ENCODE measurements at places on chromosomes 5 and 9.

DNA sequence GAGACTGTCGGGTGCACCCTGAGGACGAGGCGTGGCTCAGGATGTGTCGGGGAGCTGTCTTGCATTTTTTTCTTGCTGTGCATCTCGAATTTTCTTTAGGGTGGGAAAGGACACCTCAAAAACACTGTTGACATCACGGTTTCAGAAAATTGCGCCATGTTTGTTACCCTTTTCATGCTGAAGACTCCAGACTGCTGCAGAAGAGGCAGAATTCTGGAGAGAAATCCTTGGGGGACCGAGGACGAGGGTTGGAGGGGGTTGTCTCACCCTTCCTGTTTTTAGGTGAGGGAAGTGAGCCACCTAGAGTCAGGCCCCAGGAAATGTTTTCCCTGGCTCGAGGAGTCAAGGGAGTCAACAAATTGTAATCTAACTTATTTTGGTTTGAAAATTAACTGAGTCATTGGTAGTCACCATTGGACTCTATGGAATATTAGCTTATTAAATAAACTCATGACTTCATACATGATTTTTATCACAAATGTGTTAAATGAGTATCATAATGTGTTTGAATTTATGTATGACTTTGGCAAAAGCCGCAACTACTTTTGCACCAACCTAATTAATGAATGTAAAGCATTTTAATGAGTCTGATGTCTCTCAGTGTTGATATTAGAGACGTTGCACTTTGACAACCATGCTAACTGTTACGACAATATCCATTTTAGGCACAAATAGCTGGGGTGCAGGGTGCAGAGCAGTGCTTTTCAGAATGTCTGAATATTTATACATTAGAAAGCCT is 724 bp upstream of the LYSMD3 start:
- DNase-seq: peak; percentile 73

- DNase-seq: peak; percentile 87
These were observed 52.3 kb downstream of the PSD2 start for GRCh38 chr5:139847790-139848507.

- no peak for DNase-seq
These were observed 1098.7 kb upstream of the NUDT12 start for GRCh38 chr5:104661256-104661655.

GRCh38 chr9:85510830-85511504 is 230.8 kb downstream of the AGTPBP1 start:
- no peak for DNase-seq

DNA sequence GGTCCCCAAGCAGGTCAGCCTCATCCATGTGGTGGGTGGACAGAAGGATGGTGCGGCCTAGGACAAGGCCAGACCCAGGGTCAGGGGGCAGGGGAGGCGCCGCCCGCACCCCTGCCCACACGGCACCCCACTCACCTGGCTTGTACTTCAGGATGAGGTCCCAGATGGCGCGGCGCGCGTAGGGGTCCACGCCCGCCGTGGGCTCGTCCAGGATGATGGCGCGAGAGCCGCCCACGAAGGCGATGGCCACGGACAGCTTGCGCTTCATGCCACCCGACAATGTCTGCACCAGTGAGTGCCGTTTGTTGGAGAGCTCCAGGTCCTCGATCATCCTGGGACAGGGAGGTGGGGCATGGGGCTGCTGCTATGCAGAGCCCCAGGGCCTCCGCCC is 12.5 kb downstream of the ABCA2 start:
- DNase-seq: no peak

GRCh38 chr5:72107131-72107900 is at the start of gene MAP1B:
MAP1B (plus strand) TSS chr5:72107475; CDS start chr5:72107532, 57 bp downstream.
- peak; percentile 49 for DNase-seq

- no peak for DNase-seq
These were observed 2.3 kb downstream of the KCNMB1 start for GRCh38 chr5:170386743-170387395.

- no peak for DNase-seq
These were observed 452.9 kb upstream of the DMAC1 start for GRCh38 chr9:8252445-8252844.

- DNase-seq: no peak
These were observed 23.3 kb upstream of the CPLANE1 start for GRCh38 chr5:37272511-37272910.

DNA sequence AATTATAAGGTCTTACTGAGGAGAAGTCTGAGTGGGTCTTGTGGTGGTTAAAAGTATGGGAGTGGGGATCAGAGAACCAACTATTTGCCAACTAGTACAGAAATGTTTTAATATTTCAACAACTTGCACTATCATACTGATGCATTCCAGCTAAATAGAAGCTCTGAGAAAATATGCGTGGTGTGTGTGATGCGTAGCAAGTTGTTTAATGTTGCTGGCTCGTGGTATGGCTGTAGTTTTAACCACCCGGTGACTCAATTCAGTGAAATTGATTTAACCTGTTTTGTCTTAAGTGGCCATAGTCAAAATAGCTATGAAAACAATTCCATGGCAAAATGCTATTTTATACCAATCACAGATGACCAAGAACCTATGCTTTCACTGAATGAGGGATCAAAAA is 176.5 kb upstream of the SLC24A2 start:
- DNase-seq: no peak

GRCh38 chr9:38020151-38021076 is 48.6 kb downstream of the SHB start:
- DNase-seq: no peak

- DNase-seq: peak; percentile 42
These were observed 12.0 kb downstream of the UIMC1 start for GRCh38 chr5:176994460-176995121.

DNA sequence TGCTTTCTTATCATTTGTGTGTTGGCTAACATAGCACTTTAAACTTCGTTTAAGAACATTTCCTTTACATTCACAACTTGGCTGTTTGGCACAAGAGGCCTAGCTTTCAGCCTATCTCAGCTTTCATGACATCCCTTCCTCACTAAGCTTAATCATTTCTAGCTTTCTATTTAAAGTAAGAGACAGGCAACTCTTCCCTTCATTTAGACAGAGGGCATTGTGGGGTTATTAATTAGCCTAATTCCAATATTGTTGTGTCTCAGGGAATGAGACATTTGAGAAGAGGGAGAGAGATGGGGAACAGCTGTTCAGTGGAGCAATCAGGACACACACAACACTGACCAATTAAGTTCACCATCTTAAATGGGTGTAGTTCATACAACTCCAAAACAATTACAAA is 51.0 kb upstream of the OR2K2 start:
- DNase-seq: no peak

DNA sequence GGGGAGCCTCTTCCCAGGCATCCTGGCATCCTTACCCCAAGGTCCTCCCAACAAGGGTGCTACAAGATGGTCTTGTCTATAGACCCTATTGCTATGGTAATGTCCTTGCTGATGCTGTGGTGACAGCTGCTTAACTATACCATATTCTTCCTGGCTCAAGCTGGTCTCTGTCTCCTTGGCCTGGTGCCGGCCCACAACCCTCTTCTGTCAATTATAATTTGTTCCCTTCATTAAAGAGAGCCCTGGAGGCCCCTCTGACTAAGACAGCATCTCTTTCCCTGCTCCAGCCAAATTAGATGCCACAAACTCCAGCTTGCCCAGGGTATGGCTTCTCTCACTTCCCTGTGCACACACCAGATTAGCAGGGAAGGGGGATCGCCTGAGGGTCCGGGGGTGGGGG is 86.7 kb downstream of the PSD2 start:
- DNase-seq: no peak

GRCh38 chr5:72515211-72515610 is 8.0 kb upstream of the ZNF366 start:
- no peak for DNase-seq

- no peak for DNase-seq
These were observed 56.5 kb upstream of the TESK1 start for GRCh38 chr9:35548571-35548970.

- DNase-seq: no peak
These were observed 316.0 kb upstream of the DMAC1 start for GRCh38 chr9:8115570-8115969.

DNA sequence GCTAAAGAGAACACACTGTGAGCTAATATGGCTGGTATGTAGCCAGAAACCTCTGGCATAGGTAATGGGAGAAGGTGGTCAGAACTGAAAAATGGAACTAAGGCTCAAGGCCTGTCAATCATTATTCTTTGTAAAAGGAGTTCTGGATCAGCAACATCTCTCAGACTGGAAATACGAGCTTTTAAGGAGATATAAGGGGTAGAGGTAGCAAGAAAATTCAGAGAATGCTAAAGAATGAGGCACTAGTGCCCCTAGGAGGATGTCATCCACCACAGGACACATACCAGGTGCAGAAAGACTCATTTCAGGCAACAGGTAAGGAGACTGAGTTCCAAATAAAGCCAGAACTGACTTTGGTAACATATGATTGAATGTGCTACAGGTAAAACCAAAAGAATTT is 18.9 kb upstream of the MOCS2 start:
- DNase-seq: no peak

GRCh38 chr5:148205044-148205806 is 2.4 kb downstream of the SPINK6 start:
- DNase-seq: no peak

DNA sequence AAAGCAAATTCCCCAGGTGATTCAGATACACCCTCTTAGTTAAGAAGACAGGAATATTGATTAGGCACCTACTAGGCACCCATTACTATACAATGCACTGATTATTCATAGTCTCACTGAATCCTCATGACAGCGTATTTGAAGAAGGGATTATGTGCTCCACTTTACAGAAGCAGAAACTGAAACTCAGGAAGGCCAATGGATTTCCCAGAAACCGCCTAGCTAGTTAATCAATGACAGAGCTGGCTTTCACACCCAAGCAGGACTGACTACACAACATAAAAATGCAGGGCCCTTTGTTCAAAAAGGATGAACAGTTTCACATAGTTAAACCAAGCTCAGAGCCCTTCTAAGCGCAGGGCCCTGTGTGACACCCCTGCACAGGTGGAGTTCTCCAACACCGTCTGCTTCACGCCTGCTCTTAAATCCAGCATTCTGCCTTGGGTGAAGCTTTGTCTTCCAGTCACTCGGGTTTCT is 117.3 kb downstream of the TTLL11 start:
- no peak for DNase-seq

DNA sequence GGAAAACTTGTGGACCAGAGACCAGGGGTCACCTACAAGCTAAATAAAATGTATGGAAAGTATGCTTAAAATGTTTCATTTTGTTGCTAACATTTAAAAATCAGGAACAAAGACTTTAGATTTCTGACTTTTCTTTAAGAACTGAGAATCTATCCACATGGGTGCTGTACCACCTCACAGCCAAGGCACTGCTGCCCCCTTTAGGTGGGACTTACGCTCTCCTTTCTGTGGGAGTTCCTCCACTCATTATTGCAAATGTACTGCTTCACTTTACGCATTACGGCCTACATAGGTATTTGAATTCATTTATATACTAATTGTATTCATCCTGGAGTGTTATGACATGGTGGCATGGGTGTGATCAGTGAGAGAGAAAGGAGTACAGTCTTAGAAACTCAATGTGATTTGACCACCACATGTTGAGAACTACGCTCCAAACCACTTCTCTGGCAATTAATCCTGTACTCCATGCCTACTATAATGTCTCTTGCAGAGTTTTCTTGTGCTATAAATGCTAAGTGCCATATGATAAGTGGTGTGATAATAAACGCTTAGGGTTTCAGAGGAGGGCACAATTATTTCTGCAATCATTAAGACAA is 24.7 kb upstream of the CETN3 start:
- DNase-seq: peak; percentile 23

DNA sequence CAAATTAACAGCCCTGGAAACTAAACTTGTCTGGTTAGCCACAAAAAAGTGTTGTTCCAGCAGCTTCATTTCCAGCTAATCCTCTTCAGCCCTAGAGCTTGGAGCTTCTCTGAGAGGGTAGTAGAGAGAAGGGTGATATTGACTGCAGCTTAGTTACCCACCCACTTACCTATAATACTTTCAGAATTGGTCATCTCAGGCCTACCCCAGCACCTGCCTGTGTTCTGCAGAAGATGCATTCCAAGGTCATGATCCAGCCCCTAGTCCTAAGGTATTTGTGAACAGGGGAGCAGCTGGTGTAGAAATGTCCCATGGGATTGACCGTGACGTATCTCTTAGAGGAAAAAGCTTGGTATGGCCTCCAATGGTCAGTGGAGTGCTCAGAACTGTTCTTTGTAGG is 289.0 kb downstream of the NR3C1 start:
- DNase-seq: no peak

- DNase-seq: no peak
These were observed 109.1 kb downstream of the SUSD1 start for GRCh38 chr9:112065806-112066606.

- DNase-seq: no peak
These were observed 101.2 kb downstream of the ZCCHC7 start for GRCh38 chr9:37221489-37222106.

DNA sequence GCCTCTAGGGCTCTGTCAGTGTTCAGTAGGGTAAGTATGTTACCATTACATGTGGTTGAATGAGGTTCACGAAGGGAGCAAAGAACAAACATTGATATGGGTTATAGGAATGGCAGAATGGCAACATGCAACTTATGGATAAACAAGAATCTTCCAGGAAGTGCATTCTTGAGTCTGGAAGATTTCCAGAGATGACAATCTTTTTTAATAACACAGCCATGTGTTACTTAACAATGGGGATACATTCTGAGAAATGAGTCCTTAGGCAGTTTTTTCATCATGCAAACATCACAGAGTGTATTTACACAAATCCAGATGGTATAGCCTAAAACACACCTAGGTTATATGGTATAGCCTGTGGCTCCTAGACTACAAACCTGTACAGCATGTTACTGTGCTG is 9.1 kb upstream of the SLC28A3 start:
- DNase-seq: no peak

GRCh38 chr5:151451626-151452520 is 4.5 kb downstream of the SLC36A1 start:
- DNase-seq: peak; percentile 70

GRCh38 chr9:87713278-87713987 is 12.5 kb upstream of the CTSL start:
- DNase-seq: no peak

DNA sequence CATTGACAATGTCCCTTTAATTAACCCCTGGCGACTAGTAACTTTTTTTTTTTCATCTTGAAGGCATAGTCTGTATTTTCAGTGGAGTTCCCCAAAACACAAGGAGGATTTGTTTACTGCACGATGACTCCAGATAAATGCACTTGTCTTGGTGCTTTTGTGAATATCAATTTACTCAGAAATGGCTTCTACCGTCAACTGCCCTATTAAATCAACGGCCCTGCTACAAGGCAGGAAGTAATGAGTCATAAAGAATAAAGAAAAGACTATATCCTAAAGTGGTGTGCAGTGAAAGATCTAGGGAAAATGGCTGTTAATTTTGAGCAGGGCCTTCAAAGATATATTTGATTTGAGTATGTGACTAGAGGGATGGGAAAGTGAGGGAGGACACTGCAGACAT is 388.3 kb upstream of the CHD1 start:
- no peak for DNase-seq

GRCh38 chr9:93953496-93954433 is 1.4 kb downstream of the BARX1 start:
- peak; percentile 43 for DNase-seq

- DNase-seq: no peak
These were observed 6.7 kb downstream of the KCNIP1 start for GRCh38 chr5:170510559-170510958.

- no peak for DNase-seq
These were observed 7.7 kb upstream of the EXOC3 start for GRCh38 chr5:435156-435790.

Measured in GM20000 (cell line).